ENCODE measurements at places on chromosomes 4 and X.

- no peak for DNase-seq
Measured at GRCh38 chr4:9979101-9979701, 42.1 kb downstream of the SLC2A9 start.

GRCh38 chrX:57367649-57368048 lies 81.1 kb downstream of the FAAH2 start:
- DNase-seq = no peak

DNA sequence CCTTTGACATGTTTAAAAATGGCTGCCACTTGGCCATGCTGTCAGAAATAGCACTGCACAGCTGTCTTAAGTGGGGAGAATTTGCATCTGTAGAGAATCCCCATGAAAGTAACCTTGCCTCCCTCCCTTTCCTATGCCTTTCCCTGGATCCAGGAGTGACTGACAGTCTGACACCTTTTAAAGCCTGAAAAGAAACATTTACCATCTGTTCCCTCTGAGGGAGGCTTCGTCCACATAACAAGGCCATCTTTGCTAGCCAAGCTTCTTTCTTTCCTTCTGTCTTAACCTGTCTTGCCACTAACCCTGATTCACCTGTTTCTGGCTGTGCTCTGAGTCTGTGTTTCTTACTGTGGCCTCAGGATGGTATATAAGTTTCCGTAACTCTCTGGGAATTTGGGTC lies 21.3 kb upstream of the AADAT start:
- no peak for DNase-seq

GRCh38 chr4:69710580-69710979 lies 49.8 kb downstream of the SULT1B1 start:
- DNase-seq = no peak

DNA sequence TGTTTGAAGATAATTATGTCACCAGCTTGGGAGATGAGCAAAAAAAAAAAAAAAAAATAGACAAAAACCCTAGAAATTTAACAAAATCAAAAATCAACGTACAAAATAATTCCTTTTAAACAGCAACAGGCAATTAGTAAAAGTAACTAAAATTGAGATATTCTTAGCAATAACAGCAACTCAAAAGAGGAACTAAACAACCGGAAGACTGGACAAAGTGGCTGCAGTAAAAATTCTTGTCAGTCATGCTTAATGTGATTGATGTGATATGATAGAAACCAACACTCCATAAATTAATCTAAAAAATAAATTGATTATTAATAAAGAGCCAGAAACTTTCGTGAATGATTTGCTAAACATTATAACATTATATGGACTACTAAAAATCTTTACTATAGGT lies 1534.6 kb upstream of the AGA start:
- no peak for DNase-seq

DNA sequence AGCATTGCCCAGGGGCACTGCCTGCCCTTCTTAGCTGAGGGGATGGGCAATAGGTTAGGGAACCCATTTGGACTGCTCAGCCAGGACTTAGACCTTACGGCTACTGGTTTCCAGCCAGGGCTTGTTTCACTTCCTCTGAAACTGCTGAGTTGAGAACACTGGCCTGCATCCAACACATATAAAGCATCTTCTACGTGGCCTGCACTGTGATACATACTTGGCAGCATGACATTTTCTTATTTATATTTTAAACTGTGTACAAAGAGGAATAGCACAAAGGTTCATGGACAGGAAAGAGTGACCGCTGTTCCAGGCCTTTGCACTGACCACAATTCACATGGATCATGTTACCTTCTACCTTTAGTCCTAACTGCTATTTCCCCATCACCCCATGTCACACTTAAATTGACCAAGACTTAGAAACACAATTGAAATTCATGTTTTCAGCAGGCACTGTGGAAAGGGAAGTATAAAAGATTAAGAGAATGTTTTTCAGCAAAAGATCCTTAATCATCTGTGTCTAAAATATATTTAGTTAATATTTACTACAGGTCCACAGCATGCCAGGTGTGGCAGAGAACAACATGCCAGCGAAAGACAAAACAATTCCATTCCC lies 43.7 kb downstream of the NLGN4X start:
- DNase-seq = peak; percentile 42

DNA sequence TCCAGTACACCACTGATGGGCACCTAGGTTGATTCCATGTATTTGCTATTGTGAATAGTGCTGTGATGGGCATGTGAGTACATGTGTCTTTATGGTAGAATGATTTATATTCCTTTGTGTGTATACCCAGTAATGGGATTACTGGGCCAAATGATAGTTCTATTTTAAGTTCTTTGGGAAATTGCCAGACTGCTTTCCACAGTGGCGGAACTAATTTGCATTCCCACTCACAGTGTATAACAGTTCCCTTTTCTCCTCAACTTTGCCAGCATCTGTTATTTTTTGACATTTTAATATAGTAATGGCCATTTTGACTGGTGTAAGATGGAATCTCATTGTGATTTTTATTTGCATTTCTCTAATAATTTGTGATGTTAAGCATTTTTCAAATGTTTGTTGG lies 25.9 kb downstream of the CC2D2A start:
- DNase-seq = no peak

DNA sequence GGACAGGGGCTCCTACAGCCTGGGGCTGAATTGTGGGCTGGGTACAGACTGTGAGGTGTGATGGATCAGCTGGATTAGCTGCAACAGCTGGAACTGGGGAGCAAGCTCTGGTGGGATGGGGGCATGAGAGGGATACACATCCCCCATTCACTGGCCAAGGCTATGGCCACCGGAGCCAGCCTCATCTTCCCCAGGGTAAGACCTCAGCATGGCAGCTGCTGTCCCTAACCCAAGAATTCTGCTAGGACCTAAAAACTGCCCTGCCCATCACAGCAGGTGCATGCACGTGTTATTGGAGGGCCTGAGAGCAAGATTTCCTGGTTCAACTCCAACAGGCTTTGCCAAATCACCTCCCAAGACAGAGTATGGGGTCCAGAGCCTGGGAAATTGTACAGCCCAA lies 258.6 kb upstream of the AGTR2 start:
- DNase-seq = no peak

- DNase-seq = no peak
Measured at GRCh38 chrX:53320543-53321229, 39.3 kb upstream of the IQSEC2 start.

DNA sequence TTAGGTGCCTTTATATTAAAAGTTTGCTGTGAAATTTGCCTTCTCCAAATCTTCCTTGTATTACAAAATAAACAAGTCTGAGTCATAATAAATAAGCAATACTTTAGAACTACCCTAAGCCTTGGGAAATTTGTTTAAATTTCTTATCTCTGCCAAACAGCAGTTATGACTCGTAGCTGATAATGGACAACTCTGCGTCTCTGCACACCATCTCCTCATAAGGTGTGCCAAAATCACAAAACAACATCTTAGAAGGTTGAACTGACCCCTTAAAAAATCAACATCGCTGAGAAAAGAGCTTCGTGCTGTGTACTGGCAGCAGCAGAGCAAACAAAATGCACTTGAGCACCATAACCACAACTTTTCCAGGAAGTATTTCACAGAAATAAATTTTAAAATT lies 22.0 kb downstream of the OR13H1 start:
- DNase-seq = no peak

DNA sequence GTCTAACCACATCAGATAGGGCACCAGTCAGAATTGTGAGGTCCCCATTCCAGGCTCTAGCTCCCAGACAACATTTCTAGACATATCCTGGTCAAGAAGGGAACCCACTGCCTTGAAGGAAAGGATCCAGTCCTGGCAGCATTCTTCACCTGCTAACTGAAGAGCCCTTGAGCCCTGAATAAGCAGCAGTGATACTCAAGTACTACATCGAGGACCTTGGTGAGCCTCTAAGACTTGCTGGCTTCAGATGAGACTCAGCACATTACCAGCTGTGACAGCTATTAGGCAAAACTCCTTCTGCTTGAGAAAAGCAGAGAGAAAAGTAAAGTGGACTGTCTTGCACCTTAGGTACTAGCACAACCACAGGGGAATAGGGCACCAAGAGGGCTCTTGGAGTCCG lies 205.8 kb upstream of the F9 start:
- DNase-seq = no peak

- DNase-seq = no peak
Measured at GRCh38 chrX:115093191-115093590, 75.8 kb upstream of the IL13RA2 start.

DNA sequence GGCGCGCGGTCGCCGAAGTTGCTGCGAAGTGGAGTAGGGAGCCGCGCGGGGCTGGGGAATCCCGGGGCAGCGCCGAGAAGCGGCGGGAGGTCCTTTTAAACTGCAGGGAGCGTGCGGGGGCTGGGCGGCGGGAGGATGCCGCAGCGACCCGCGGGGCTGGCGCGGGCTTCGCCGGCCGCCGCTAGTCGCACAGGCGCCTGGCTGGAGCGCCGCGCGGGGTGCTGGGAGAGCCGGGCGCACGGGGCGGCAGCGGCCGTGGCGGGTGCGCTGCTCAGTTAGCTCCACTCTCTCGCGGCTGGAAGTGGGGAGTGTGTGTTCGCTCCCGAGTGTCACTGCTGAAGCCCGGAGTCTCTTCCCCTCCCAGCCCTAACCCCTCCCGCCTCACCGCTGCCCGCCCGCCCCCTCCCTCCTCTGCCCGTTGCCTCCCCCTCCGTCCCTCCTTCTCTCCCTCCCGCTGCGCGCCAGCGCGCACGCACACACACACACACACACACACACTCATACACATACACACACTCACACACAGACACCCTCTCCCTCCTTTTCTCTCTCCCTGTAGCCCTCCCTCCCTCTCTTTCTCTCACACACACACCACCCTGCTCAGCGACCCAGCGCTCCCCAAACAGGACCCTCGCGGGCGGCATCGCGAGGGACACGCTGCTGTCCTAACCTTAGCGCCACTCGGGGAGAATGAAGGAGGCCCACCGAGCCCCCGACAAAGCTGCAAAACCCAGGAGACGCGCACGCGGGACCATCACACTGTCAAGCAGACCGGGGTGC lies at the start of gene NDNF:
TSS of gene NDNF (minus strand) at position 312 of the 780 bp plus-strand sequence. CDS start 26,698 bp downstream, outside the sequence.
- no peak for DNase-seq

DNA sequence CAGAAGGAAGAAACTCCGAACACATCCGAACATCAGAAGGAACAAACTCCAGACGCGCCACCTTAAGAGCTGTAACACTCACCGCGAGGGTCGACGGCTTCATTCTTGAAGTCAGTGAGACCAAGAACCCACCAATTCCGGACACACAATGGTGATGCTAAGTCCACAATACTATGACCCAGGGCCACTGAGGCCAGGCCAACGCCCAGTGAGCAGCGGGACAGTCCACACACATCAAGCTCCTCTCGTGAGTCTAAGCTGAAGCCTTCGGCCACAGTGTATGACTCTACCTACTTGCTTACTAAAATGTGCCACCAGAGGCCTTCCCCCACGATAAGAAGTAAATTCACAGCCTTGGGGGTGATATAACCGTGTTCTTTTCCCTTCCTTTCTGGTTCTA lies 10.2 kb upstream of the CDKN2AIP start:
- no peak for DNase-seq

- no peak for DNase-seq
Measured at GRCh38 chr4:98967786-98968329, 27.7 kb upstream of the METAP1 start.

DNA sequence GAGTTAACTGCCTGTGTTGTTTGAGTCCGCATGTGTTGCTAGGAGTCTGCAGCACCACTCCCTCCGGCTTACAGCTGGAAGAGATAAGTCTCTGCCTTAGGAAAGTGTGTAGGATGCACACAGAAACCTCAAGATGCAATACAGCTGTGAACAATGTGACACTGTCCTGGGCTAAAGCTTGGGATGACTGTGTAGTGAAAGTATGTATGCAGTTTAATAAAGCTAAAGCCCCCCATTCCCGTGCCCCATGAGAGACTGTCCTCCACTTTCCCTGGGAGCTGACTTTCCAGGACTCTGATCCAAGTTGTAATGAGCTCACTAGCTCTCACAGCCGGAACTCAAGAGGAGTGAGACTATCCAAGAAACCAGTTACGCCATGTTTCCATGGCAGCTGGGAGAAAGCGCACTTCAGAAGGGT lies 156.6 kb upstream of the FTHL17 start:
- no peak for DNase-seq

DNA sequence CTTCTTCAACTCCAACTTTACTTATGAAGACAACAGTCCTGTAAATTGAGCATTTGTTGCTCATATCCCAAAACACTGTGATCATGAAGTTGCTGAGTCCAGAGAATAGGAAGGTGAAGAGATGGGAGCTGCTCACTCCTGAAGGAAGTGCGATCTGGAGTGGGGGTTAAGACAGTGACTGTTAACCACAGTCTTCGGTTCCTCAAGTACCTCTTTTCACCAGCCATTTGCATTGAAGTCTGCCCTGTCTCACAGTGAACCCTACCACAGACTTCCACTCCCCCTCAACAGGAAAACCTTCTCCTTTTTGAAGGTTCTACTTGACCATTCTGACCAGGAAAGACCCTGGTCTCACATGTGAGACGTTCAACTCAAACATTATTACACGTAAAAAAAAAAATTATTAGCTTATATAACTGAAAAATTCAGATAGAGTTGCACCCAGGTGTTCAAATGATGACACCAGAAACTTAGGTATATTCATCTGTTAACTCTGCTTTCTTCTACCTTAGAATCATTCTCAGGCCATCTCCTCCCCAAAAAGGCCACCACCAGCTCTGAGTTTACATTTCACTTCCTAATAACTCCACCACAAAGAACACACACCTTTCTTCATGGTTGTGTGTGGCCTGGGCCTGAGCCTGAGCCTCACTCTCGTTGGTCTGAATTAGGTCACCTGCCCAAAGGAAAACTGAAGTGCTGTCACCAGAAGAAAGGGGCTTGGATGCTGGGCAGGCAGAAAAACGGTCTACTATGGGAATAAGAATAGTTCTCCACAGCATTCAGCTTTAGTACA lies 199.2 kb downstream of the DCTD start:
- DNase-seq = no peak

GRCh38 chr4:74223098-74223497 lies 65.2 kb downstream of the MTHFD2L start:
- no peak for DNase-seq

DNA sequence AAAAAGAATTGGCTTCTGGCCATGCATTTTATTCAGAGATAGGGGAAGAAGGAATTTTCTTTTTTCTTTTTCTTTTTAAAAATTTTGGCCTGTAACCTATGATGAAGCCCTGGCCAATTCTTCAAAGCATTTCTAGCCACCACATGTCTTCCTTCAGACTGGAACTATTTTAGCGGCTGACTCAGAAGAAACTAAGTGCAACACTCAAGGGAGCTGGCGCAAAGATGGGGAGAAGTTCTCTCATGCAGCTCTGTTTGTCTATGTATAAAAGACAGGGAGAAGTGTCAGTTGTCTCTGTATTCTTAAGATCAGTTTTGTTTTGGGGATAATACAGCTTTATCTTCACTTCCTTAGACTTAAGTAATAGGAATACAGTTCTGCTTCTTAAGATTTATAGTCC lies 46.1 kb downstream of the MBNL3 start:
- no peak for DNase-seq
